ENCODE measurements at places on chromosomes 7 and 10.

DNA sequence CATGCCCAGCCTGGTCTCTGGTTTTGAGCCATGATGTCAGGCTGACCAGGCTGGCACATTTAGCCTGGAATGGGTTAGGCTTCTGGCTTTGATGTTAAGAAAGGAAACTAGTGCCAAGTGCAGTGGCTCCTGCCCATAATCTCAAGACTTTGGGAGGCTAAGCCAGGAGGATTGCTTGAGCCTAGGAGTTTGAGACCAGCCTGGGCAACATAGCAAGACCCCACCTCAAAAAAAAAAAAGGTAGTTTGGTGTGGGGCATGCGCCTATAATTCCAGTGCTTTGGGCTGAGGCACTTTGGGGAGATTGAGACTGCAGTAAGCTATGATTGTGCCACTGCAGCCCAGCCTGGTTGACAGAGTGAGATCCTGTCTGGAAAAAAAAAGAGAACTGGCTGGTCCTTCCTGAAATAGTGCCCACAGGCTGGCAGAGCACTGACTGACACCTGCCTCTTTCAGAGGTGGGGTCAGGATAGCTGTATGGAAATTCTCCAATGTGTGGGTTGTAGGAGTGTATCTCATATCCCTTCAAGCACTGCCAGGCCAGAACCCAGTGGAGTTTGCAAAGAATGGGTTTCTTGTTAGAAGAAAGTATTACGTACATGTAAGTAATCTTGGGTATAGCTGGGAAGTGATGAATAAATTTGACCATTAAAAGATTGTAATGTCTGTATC lies 61.3 kb downstream of the KAT6B start:
- DNase-seq, result no peak

DNA sequence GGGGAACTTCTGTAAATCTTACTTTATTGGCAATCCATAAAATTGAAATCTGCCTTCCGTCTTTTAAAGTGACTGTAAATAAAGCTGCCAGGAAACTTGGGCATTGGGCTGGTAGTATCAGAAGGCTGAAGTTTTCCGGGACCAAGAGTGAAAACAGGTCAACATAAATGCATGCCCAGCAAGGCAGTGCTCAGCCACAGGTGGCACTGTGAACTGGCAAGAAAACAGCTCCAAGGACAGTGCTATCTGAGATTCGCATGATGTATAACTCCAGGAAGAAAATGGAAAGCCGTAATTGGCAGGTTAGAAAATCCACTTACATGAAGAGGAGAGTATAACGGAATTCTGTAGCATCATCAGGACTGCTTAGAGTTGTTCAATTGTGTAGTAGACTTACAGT lies 1.9 kb upstream of the INSYN2A start:
- peak; percentile 9 for DNase-seq

DNA sequence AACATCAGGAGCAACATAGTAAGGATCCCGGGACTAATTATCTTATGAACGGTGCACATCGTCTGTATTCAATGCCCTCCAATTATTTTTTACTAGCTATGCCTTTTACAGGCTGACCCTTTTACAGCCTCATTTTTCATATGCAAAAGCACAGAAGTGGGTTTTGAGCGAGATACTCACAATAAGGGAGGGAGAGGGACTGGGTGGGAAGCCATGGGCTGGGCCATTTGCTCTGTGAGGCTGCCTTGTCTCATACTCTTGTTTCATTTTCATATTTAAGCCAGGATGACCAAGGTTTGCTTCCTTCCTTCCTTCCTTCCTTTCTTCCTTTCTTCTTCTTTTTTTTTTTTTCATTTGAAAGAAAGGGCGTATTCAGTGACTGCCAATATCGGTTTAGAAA lies 259.3 kb downstream of the TRIL start:
- no peak for DNase-seq

DNA sequence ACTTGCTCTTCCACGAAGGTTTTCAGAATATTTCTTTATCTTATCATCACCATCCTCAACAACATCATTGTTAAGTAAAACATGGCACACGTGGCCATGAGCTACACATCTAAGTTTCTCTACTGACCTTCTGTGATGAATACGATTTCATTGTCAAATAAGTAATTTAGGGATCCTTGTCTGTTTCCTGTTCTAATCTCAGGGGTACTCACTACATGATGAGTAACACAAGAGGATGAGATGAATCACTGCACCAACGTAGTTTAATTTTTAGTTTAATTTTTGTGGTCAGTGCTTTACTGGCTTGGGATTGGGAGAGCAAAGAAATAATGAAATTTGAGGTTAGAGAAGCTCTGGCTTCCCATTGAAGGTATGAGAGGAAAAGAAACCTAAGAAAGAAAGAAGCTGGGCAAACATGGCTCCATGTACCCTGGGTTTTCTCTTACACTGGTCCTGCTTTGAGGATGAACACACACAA lies 461.9 kb upstream of the KLF6 start:
- peak; percentile 13 for DNase-seq

DNA sequence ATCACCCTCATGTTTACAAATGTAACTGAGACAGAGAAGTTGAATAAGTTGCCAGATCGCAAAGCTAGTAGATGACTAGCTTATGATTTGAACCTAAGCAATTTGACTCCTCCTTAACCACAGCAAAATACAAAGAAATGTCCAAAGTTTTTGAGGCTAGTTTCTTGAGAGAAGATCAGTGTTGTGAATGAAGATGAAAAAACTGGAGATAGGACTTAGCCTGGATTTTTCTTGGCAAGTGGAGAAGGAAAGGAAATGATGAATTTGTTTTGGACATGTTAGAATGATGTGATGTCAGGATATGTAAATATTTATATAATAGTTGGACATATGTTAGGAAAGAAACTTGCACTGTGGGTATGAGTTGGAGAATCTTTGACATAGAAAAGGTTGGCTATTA lies 149.8 kb downstream of the LSMEM1 start:
- no peak for DNase-seq

DNA sequence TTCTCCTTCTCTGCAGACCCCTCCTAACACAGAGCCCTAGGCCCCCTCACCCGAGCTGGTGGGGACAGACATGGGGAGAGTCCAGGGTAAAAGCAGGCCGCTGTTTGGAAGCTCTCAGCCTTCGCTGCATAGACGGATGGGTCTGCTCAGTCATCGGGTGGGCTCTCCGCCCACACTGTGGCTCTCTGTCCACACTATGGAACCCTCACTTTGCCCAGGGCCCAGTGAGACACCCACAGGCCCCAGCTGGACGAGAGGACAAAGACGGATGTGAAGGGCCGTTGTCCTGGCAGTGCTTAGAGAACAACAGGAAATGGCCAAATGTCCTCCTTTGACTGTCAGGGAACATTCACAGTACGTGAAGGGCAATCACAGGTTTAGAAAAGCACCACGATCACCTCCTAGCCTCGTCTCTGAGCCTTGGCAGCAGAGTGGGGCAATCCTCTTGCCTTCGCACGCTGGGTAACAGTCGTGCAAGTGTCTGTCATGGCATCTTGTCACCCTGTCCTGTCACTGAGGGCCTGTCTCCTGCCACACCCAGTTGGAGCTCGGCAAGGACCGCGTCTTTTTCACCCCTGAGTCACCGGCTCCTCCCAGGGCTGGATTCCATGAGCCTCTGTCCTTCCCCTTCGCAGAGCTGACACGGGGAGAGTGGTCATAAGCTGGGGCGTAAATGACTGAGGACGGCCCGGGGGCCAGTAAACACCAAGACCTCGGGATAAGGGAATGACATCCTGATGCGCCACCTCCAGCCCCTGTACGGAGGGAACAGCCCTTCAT lies 80.6 kb downstream of the PRKAG2 start:
- DNase-seq, result no peak

DNA sequence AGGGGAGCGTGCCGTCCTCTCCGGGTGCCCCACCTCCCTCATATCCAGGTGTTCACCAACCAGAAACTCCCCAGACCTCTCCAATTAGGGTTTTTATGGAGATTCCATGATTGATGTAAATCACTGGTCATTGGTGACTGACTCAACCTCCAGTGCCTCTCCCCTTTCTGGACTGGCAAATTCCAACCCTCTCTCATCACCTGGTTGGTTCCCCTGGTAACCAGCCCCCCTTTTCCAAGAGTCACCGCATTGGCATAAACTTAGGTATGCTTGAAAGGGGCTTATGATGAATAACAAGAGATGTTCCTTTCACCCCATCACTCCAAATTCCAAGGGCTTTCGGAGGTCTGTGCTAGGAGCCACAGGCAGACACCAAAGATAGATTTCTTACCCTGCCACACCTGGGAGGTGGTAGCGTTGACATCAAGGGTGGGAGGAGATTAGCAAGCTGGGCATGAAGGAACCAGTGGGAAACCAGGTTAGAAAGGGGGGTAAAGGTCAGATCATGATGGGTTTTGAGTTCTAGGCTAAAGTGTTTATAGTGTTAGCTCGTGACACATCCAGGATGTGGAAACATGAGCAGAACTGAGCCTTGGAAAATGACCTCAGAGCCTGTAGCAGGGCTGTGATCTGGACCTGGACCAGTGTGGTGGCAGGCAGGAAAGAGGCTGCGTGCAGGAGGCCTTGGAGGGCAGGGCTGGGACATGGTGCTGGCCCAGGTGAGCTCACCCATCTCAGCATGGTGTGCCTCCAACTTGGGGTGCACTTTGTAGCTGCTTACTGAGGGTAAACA lies 45.1 kb downstream of the CAMK1D start:
- no peak for DNase-seq

GRCh38 chr7:41706228-41706930 lies 3.5 kb upstream of the INHBA start:
- no peak for DNase-seq

GRCh38 chr7:157446322-157446721 lies 109.5 kb downstream of the DNAJB6 start:
- DNase-seq, result no peak

DNA sequence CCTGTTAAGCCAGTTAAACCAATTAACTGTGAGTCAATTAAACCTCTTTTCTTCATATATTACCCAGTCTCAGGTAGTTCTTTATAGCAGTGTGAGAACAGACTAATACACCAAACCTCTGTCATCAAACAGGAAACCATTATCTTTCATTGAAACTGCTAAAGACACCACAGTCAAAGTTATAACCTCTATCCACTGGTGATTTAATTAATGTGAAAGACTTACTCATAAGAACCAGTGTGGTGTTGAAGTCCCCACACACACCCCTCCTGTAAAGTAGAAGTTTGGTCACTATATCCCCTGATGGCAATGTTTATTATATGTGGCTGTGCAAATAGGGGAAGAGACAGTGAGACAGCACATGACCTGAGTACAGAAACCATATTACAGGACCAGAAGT lies 228.1 kb downstream of the NEBL start:
- DNase-seq, result no peak

DNA sequence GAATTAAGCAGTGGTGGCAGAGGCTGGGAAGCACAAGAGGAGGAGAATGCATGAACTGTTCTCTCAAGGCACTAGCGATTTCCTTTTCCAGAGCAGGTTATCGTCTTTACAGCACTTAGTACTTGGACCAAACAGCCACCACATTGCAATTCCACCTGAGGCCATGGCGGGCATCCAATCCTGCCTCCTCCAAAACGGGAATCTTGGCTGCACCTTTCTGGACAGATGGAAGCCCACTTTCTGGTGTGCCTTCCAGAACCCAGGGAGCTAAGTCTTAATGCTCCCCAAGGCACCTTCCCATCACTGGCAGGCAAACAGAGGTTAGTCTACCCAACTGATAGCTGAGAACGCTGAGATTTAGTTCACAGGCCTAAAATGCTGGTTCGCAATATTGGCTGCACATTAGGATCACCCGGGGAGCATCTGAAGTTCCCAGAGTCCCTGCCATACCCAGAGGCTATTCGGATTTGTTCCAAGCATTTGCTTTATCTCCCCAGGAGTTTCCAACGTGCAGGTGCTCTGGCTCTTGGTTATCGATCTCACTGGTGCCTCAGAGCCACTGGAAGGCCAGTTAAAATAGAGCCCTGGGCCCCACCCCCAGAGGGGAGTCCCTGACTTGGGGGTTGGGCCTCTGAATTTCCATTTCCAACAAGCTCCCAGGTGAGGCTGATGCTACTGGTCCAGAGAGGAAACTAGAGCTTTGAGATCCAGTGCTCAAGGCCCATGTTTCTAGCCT lies 62.2 kb downstream of the KCNMA1 start:
- DNase-seq, result no peak

- no peak for DNase-seq
These were observed 59.3 kb downstream of the DLG5 start for GRCh38 chr10:77867124-77867719.

DNA sequence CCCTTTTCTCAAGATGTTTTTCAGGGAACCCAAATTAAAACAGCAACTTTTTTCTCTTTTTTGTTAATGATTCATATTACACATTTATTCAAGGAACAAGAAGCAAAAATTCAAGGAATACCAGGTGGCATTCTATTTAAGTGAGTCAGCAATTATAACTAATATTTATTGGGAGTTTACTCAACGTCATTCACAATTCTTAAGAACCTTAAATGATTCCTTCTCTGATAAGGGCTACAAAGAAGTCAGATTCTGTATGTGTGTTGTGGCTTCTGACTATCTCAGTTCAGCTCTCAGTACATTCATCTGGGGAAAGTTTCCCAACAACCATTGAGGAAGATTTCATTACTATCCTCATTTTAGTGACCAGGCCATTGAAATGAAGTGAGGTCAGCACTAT lies 470.7 kb upstream of the AKR1E2 start:
- no peak for DNase-seq

GRCh38 chr10:101397140-101397539 lies 43.2 kb downstream of the BTRC start:
- DNase-seq, result no peak

DNA sequence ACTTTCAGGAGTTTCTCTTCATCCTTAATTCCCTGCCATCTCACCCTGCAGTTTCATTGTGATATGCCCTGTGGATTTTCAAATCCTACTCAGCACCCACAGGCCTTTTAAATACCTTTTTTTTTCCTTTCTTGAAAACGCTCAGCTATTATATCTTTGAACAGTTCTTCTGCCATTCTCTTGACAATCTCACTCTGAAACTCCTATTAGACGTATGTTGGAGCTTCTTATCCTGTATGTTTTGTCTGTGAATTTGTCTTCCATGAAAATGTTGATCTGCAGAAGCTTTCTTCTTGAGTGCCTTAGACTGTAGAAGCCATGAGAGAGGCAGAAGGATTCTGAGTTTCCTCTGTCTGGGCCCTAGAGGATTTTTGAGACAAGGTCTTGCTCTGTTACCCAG lies 18.9 kb upstream of the YAE1 start:
- no peak for DNase-seq

DNA sequence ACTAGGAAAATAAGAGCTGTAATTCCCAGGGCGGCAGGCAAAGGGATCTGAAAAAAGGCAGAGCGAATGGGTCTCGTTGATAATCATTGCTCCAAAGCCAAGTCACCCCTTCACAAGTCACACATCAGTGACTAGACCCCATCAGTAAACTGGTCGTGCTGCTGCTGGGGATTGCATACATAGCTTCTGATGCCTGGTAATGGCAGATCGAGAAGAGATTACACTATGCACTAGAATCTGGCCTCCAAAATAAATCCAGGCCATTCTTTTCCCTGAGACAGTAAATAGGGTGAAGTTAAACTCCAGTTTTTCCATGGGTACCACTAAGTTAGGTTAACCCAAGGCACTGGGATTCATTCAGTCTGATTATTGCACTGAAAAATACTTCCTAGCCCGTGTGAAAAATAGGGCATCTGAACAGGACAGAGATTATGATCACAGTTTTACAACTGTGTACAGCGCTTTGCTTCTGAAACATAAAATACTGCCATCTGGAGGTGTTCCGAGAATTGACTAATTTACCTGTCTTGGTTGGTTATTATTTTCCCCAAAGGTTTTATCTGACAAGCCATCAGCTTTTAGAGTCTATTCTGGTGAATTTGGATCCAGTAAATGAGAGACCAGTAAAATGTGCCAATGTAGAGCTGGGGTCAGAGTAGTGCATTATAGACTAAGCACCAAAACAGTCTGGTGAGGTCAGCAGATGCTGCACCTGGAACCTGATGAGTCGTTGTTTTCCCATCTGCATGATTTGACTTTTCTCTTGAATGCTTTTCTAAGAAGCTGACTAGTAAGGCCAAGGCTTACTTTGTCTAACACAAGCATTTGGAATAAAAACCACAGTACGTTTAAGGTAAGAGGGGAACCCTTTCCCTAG lies 82.9 kb upstream of the AFAP1L2 start:
- DNase-seq, result peak; percentile 70

Data from ACHN (cell line).